Activated CD8-positive, alpha-beta T cell treated with anti-CD3 and anti-CD28 coated beads for 36 hours (primary cell): ENCODE measurements at places on chromosomes 3 and 15. TPM values are rescaled to one million over a fixed set of nuclear protein-coding genes. Genes with fewer than 3 reads are reported as not detected.

- H3K27me3 ChIP-seq, result no peaks in the 10 kb centered on the region
- no peak overlapping the region for H3K4me3 ChIP-seq
- H3K27ac ChIP-seq, result no peak overlapping the region
- H3K4me1 ChIP-seq, result peaks cover 53% of the 10 kb centered on the region
- H3K36me3 ChIP-seq, result peaks cover 41% of the 10 kb centered on the region
- no peak for DNase-seq
Measured at GRCh38 chr3:146537603-146538002, 6.8 kb downstream of the PLSCR1 start.

- H3K27ac ChIP-seq, result no peak overlapping the region
- peaks cover 2% of the 10 kb centered on the region for H3K27me3 ChIP-seq
- H3K4me3 ChIP-seq, result no peak overlapping the region
- no peaks in the 10 kb centered on the region for H3K4me1 ChIP-seq
- H3K36me3 ChIP-seq, result no peaks in the 10 kb centered on the region
- no peak for DNase-seq
Measured at GRCh38 chr15:55627730-55628368, 39.7 kb upstream of the PYGO1 start.

DNA sequence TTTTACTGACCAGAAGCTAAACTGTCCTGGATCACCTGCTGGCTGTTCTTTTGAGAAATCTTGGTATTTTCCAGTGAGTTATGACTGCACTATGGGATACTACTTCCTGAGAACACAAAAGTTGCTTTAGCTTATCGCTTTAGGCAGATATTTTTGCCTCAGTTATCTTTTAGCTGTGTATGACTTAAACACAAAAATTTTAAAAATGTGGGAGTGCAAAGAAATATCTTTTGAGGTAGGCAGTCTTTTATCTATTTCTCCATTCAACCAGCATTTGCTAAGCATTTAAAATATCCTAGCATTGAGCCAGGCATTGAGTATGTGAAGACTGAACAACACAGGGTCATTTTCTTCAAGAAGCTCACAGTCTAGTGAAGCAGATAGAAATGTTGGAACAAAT, 981.9 kb downstream of the FHIT start:
- no peak overlapping the region for H3K4me3 ChIP-seq
- no peaks in the 10 kb centered on the region for H3K4me1 ChIP-seq
- H3K27me3 ChIP-seq, result no peaks in the 10 kb centered on the region
- H3K27ac ChIP-seq, result no peak overlapping the region

DNA sequence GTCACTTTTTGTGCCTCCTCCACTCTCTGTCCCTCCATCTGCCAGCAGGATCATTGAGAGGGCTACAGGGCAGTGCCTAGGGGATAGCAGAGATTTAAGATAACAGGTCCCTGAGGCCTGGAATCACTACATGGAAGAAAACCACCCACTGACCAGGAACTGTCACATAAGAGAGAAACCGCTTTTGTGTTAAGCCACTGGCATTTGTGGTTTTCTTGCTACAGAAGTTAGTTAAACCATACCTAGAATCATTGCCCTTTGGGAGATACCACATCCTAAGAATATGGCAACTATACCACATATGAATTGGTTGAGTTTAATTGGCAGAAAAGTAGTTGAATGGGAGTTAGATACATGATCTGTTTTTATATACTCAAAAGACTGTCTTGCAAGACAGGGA, 112.8 kb upstream of the LPP start:
- no peak overlapping the region for H3K4me3 ChIP-seq
- peaks cover 2% of the 10 kb centered on the region for H3K27me3 ChIP-seq
- H3K27ac ChIP-seq, result no peak overlapping the region
- peaks cover 13% of the 10 kb centered on the region for H3K4me1 ChIP-seq
- peak; percentile 10 for DNase-seq

- DNase-seq, result no peak
- H3K4me1 ChIP-seq, result no peaks in the 10 kb centered on the region
- H3K36me3 ChIP-seq, result peaks cover 1% of the 10 kb centered on the region
- H3K4me3 ChIP-seq, result no peak overlapping the region
- no peak overlapping the region for H3K27ac ChIP-seq
Measured at GRCh38 chr15:63114465-63114864, 7.2 kb upstream of the LACTB start.

GRCh38 chr15:39124155-39124552, 456.7 kb upstream of the THBS1 start:
- no peaks in the 10 kb centered on the region for H3K36me3 ChIP-seq
- no peak overlapping the region for H3K4me3 ChIP-seq
- H3K27ac ChIP-seq, result no peak overlapping the region

- H3K36me3 ChIP-seq, result peaks cover 41% of the 10 kb centered on the region
- no peak overlapping the region for H3K27ac ChIP-seq
- H3K4me1 ChIP-seq, result peaks cover 26% of the 10 kb centered on the region
- H3K4me3 ChIP-seq, result no peak overlapping the region
- no peak for DNase-seq
Measured at GRCh38 chr3:186974824-186975313, 44.5 kb downstream of the ST6GAL1 start.

- H3K27me3 ChIP-seq, result no peaks in the 10 kb centered on the region
- DNase-seq, result no peak
- no peak overlapping the region for H3K27ac ChIP-seq
- H3K4me3 ChIP-seq, result no peak overlapping the region
- H3K36me3 ChIP-seq, result no peaks in the 10 kb centered on the region
Measured at GRCh38 chr3:192249516-192249915, 477.8 kb downstream of the FGF12 start.

The PIGZ gene
- total RNA-seq, result 0.76 TPM

The GOLGA6A gene
- total RNA-seq, result not detected

The DNAJA4 gene
- 38.8 TPM for total RNA-seq
